NCI-H82 (cell line): ENCODE measurements at places on chromosomes 7 and 10.

GRCh38 chr7:36736090-36736898, 12.0 kb upstream of the AOAH start:
- no peak for DNase-seq

- DNase-seq, result no peak
Measured at GRCh38 chr7:17152721-17153120, 145.7 kb upstream of the AHR start.

DNA sequence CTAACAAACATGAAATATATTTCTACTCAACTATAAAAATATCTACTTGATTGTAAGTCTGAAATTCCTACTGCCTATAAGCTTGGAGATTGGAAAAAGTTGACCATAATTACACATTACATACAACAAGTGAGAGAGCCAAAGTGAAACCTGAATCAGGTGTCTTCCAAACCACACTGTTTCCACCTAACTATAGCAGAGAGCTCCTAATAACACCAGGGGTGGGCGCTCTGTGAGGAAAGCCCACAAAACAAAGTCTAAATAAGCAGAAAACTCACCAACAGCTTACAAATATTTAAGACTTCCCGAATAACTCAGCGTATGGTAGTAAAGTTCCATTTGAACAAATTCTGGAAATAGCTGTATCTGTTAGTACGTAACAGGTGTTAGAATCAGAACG, 119.9 kb downstream of the GPR37 start:
- no peak for DNase-seq

GRCh38 chr7:43756368-43757072, 2.0 kb upstream of the BLVRA start:
- DNase-seq, result peak; percentile 65

GRCh38 chr7:13109201-13109600, 421.8 kb downstream of the ARL4A start:
- DNase-seq, result no peak

DNA sequence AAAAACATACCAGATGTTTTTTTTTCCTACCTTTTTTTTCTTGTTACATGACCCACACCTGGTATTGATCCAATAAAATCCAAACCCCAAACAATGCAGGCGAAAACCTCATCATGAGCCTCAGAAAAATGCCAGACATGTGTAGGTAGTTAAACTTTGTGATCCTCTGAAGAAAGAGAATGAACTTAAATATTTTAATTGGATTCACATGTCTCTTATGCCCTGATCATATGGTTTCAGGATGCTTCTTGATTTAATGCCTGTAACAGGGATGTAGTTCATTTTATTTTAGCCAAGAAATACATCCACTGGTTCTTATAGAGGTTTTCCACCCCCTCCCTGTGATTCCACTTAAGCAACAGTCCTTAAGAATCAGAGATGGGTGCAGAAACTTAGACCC, 451.6 kb downstream of the TYW1 start:
- DNase-seq, result no peak

DNA sequence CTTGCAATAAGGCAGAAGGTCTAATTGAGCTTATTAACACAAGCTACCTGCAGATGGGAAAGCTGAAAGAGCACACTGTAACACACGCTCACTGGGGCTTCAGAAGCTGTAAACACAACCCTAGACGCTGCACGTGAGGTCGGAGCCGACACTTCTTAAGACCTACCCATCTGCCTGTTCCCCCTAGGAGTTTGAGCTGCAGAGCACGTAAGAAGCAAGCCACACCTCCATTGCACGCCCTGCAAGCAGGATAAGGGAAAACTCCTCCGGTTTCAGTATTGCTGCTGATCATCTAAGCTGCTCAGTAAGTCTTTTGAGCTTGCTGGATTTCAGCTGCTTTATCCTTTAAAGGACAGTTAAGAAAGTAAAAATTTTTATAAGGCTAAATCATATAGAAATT, 244.0 kb upstream of the ZWINT start:
- peak; percentile 84 for DNase-seq

GRCh38 chr10:71623098-71623985, 96.2 kb downstream of the C10orf105 start:
- peak; percentile 39 for DNase-seq

DNA sequence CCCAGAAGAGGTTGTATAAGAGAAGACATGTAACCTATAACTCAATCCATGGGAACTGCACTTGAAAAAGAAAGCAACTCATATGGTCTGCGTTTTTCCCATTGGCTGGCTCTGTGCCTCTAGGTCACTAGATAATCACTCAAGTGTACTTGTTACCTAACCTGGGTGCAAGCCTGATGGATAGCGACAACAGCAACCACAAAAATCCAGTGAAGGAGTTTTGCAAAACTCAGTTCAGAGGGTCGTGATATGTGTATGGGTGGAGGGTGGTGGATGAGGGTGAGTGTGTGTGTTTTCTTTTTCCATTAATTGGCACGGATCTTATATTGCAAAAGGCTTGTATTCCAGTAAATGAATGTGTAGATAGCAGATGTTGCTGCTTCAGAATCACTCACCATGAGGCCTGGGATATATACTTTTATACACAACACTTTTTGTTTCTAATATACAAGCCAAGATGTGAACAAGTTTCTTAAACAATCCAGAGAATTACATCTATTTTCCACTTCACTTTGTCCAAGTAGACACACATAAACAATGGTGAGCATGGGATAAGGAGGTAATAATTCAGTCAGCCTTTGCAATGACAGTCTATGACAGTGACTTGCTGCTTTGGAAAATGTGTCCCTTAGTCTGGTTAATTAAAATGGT, 286.9 kb upstream of the DKK1 start:
- no peak for DNase-seq

DNA sequence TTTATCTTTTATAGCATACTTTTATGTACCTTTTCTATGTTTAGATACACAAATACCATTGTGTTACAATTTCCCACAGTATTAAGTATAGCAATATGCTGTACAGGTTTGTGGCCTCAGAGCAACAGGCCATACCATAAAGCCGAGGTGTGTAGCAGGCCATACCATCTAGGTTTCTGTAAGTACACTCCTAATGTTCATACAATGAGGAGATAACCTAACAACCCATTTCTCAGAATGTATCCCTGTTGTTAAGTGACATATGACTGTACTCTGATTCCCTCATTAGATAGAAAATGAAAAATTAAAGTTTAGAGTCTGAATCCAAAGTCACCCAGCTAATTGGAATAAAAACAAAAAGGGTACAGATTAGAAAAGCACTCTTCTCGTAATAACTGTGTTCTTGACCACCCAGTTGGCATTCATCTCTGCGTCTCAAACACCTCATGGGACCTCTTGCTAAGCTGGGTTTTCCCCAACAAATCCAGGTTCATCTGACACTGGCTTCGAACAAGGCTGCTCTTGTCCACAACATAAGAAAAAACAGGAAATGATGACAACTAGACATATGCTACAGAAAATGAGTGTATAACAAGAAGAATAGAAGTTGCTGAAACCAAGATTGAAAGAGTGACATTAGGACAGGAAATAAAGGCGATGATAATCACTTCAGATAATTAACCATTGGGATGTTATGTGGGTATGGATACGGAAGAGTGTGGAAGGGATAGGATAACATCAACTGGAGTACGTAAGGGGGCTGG, 1.4 kb downstream of the NDUFB8 start:
- DNase-seq, result no peak

- DNase-seq, result no peak
Measured at GRCh38 chr7:77800158-77800557, 1.6 kb downstream of the PHTF2 start.

DNA sequence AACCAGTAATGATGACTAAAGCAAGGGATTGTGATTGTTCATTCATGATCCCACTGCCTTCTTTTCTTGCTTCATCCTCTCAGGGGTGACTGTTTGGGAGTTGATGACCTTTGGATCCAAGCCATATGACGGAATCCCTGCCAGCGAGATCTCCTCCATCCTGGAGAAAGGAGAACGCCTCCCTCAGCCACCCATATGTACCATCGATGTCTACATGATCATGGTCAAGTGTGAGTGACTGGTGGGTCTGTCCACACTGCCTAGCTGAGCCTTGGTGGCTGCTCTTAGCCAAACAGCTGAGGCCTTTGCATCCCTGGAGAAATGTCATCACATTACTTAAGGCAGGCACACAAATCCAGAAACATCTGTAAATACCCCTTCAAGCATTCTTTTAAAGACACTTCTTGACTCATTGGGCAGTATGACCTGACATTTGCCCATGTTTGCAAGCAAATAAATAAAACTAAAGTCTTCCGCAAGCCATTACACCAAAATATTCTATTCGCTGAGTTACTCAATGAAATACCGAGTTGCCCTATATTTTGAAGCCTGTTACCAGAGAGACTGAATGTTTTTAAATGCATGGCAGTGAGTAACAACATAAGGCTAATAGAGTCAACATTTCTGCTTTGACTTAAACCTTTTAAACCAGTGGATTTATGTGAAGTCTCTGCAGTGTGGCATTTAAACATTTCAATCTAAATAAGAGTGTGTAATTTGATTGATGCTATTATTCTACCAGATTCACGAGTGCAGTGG, 166.3 kb upstream of the LANCL2 start:
- no peak for DNase-seq

GRCh38 chr7:139886206-139886605, 57.1 kb downstream of the TBXAS1 start:
- DNase-seq, result no peak
